Vagina (tissue), 2 donors: ENCODE measurements at places on chromosomes 4 and X. TPM values are rescaled to one million over a fixed set of nuclear protein-coding genes. Genes with fewer than 3 reads are reported as not detected.

DNA sequence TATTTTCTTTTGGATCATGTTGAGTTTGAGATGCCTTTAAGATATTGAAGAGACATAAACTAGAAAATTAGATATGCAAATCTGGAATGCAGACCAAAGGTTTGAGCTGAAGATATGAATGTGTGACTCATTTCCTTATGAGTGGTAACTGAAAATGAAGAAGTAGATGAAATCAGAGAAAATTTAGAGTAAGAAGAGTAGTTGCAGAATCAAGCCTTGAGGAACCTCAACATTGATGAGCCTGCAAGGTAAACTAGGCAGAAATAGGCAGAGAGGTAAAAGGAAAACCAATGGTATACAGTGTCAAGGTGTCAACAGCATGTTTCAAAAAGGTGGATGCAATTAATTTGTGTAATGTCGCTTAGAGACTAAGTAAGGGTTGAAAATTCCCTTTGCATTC is 142.8 kb downstream of the MOSPD2 start:
- H3K4me1 ChIP-seq: no peaks in the 10 kb centered on the region
- H3K36me3 ChIP-seq: no peaks in the 10 kb centered on the region
- DNase-seq: no peak
- no peak overlapping the region for H3K27ac ChIP-seq
- no peaks in the 10 kb centered on the region for H3K27me3 ChIP-seq

- DNase-seq: no peak
- peak overlapping the region; percentile 37 for H3K4me3 ChIP-seq
- no peaks in the 10 kb centered on the region for H3K36me3 ChIP-seq
- H3K4me1 ChIP-seq: peaks cover 12% of the 10 kb centered on the region
- no peak overlapping the region for H3K27ac ChIP-seq
Measured at GRCh38 chrX:135974279-135974856, 580 bp upstream of the MMGT1 start.

GRCh38 chr4:38243388-38244053 is 283.3 kb downstream of the PTTG2 start:
- no peak overlapping the region for H3K4me3 ChIP-seq
- no peak overlapping the region for H3K27ac ChIP-seq
- DNase-seq: no peak
- no peaks in the 10 kb centered on the region for H3K36me3 ChIP-seq

- H3K27me3 ChIP-seq: no peaks in the 10 kb centered on the region
- no peaks in the 10 kb centered on the region for H3K36me3 ChIP-seq
- no peak overlapping the region for H3K27ac ChIP-seq
- no peak for DNase-seq
Measured at GRCh38 chr4:134754301-134755019, 552.9 kb upstream of the PABPC4L start.

GRCh38 chrX:42273387-42273786 is 350.0 kb upstream of the CASK start:
- no peaks in the 10 kb centered on the region for H3K4me1 ChIP-seq
- no peaks in the 10 kb centered on the region for H3K27me3 ChIP-seq
- no peaks in the 10 kb centered on the region for H3K36me3 ChIP-seq
- DNase-seq: no peak
- H3K27ac ChIP-seq: no peak overlapping the region

GRCh38 chrX:101410461-101410860 is 2.4 kb downstream of the HNRNPH2 start:
- peaks cover 16% of the 10 kb centered on the region for H3K4me1 ChIP-seq
- no peak for DNase-seq
- H3K4me3 ChIP-seq: no peak overlapping the region
- no peaks in the 10 kb centered on the region for H3K27me3 ChIP-seq
- no peaks in the 10 kb centered on the region for H3K36me3 ChIP-seq

DNA sequence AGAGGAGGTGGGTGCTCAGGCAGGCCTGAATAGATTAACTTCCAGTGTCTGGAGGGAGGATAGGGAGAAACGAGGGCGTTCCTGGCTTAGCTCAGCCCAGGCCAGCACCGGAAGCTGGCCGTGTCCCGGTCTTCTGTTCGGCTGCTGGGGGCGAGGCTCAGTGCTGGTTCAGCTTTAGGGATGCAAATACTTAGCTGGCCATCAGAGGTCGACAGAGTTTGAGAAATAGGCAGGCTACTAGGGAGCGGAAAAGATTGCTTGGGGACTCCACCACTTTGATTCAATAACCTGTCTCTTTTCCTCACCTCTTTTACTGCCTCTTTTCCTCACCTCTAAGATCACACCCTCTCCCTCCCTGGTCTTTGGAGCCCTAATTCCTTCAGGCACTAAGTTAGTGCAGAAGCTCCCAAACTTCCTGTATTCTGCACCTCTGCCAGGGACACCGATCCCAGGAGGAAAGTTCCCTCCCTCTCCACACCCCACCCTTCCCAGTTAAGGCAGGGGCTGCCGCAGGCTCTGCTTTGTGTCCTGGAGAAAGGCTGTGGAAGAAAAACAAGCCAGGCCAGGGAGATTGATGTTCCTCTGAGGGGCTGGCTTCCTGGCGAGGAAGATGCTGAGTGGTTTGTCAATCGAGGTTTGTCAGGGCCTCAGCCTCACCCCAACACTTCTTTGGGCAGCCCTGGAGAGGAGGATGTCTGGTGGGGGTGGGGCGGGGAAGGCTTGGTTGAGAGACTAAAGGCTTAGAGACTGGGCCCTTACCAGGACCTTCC is 6.0 kb upstream of the EFNB1 start:
- H3K4me1 ChIP-seq: no peaks in the 10 kb centered on the region
- H3K36me3 ChIP-seq: no peaks in the 10 kb centered on the region
- H3K27me3 ChIP-seq: no peaks in the 10 kb centered on the region
- peak; percentile 85 for DNase-seq
- no peak overlapping the region for H3K27ac ChIP-seq

- H3K4me1 ChIP-seq: no peaks in the 10 kb centered on the region
- no peak overlapping the region for H3K27ac ChIP-seq
- no peak overlapping the region for H3K4me3 ChIP-seq
- H3K36me3 ChIP-seq: no peaks in the 10 kb centered on the region
Measured at GRCh38 chr4:36761607-36762006, 480.2 kb downstream of the DTHD1 start.

DNA sequence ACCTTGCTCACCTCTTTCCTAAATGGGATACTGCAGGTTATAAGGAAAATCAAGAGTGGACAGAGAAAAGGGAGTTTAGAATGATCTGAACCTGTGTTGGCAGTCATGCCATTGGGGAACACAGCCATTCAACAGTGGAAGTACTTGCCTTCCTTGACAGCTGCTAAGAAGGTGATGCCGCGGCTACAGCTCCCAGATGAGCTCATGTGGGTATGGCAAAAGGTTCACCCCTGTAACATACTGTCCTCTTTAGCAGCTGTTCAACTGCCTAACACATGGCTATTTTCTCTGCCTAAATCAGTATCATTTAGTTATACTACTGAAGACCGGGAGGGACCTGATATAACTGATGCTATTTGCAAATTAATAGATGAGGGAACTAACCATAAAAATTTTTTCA is 76.8 kb downstream of the DCHS2 start:
- H3K4me3 ChIP-seq: no peak overlapping the region
- H3K36me3 ChIP-seq: no peaks in the 10 kb centered on the region
- no peaks in the 10 kb centered on the region for H3K27me3 ChIP-seq
- no peak for DNase-seq
- no peak overlapping the region for H3K27ac ChIP-seq

GRCh38 chr4:154164931-154165839 is 326.4 kb downstream of the DCHS2 start:
- H3K27ac ChIP-seq: no peak overlapping the region
- H3K4me1 ChIP-seq: no peaks in the 10 kb centered on the region
- DNase-seq: no peak
- no peaks in the 10 kb centered on the region for H3K27me3 ChIP-seq

GRCh38 chr4:15774020-15774420 is 4.1 kb upstream of the CD38 start:
- no peak for DNase-seq
- H3K27ac ChIP-seq: no peak overlapping the region
- H3K4me3 ChIP-seq: no peak overlapping the region
- no peaks in the 10 kb centered on the region for H3K36me3 ChIP-seq

- no peaks in the 10 kb centered on the region for H3K36me3 ChIP-seq
- H3K27me3 ChIP-seq: no peaks in the 10 kb centered on the region
- H3K27ac ChIP-seq: no peak within 1 kb of the TSS
- no peak for DNase-seq
- H3K4me3 ChIP-seq: peak within 1 kb of the TSS; percentile 33
Measured at GRCh38 chrX:23334848-23335599, at the start of gene PTCHD1. TSS of gene PTCHD1 (plus strand) at chrX:23334849. CDS start at chrX:23334876, 27 bp downstream.

DNA sequence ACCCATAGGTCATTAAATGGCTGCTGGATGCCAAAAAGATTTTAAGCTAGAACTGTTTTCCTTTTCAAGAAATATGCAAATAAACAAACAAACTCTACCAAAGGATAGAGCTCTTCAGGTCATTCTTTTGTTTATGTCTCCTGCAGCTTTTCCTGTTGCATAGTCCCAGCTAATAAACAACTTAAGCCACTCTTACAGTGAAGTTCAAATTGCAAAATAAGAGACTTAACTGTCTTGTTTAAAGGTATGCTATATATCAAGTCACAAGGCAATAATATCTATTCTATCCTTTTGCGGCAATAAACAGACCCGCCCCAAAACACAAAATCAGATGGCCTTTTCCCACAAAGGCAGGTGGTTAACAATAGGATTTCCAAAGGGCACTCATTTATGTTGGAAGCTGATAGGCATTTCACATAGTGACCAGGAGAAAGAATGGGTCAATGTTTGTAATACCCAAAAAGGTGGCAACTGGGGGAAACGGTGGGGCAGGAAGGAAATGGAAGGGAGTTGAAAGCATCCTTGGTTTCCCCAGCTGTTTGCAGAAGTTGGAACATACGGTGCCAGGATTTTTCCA is 15.3 kb downstream of the HAND2 start:
- H3K36me3 ChIP-seq: no peaks in the 10 kb centered on the region
- H3K27ac ChIP-seq: no peak overlapping the region
- no peak for DNase-seq
- peaks cover 24% of the 10 kb centered on the region for H3K4me1 ChIP-seq
- no peaks in the 10 kb centered on the region for H3K27me3 ChIP-seq

- no peaks in the 10 kb centered on the region for H3K27me3 ChIP-seq
- H3K36me3 ChIP-seq: no peaks in the 10 kb centered on the region
- H3K4me1 ChIP-seq: peaks cover 53% of the 10 kb centered on the region
Measured at GRCh38 chr4:54063737-54064316, 578 bp downstream of the CHIC2 start.

DNA sequence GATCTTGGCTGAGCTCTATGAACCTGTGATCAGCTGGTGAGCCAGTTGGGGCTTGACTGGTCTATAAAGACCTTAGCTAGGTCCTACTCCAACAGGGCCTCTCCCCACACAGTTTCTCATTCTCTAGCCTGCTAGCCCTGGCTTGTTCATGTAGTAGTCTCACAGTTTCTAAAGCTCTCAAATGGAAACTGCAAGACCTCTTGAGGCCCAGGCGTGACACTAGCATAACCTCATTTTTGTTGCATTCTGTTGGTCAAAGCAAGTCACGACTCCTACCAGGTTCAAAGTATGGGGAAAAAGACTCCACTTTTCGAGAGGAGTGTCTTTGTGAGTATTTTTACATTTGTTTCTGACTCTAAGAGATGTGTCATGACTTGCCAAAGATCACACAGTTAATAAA is 50.9 kb downstream of the CEP44 start:
- H3K27ac ChIP-seq: no peak overlapping the region
- H3K36me3 ChIP-seq: no peaks in the 10 kb centered on the region
- H3K27me3 ChIP-seq: no peaks in the 10 kb centered on the region
- no peak overlapping the region for H3K4me3 ChIP-seq
- no peaks in the 10 kb centered on the region for H3K4me1 ChIP-seq
- DNase-seq: no peak

DNA sequence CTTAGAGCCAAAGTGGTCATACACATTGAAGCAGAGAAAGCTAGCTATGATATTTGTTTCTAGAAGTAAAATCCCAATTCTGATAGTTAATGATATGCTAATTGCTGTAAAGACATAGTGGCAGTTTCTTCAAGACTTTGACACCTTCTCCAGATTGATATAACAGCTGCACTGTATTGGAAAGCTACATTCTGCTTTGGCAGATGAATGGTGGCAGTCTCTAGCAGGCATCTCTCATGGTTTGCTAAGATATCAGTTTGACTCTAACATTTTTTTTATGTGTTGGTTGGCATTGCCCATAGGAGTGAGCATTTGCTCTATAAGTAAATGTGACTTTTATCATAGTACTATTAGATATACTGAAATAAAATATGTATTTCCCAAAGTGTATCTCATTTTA is 128.2 kb downstream of the AFF2 start:
- H3K27ac ChIP-seq: no peak overlapping the region
- no peaks in the 10 kb centered on the region for H3K27me3 ChIP-seq
- H3K36me3 ChIP-seq: no peaks in the 10 kb centered on the region
- DNase-seq: no peak

DNA sequence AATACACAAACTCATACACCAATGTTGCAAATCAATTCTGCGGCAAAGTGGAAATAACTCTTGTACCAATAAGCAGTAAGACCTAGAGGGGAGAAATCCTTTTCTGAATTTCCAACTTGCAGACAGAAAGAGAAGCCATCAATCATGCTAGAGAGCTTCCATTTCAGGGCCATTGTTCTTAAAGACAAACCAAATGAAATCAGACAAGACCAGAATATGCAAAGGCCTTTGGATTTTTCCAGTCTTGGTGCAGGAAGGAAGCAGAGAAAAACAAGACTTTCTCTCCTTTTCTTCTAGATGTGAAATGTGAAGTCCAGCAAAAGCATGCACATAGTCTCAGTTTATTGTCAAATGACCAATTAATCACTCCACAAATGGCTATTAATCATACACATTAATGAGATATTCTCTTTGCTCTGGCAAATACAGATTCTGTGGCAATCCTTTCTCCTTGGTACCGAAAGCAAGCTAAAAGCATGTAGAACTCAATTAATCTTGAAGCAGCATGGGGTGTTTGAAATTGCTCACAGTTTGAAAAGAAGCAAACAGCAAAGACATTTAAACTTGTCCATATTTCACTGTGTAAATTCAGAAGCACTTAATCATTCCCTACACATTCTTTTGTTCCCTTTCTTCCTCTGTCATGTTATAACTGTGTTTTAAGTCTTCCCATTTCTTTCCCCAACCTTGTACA is 466.1 kb downstream of the GPAT3 start:
- no peak overlapping the region for H3K27ac ChIP-seq
- no peaks in the 10 kb centered on the region for H3K27me3 ChIP-seq
- H3K4me1 ChIP-seq: no peaks in the 10 kb centered on the region
- no peaks in the 10 kb centered on the region for H3K36me3 ChIP-seq
- DNase-seq: no peak

GRCh38 chr4:166290426-166290825 is 417.4 kb downstream of the TLL1 start:
- H3K27ac ChIP-seq: no peak overlapping the region
- H3K4me3 ChIP-seq: no peak overlapping the region
- no peaks in the 10 kb centered on the region for H3K4me1 ChIP-seq
- no peaks in the 10 kb centered on the region for H3K36me3 ChIP-seq
- DNase-seq: no peak
- H3K27me3 ChIP-seq: no peaks in the 10 kb centered on the region

GLOD5 gene
- total RNA-seq: not detected

EFHC2 gene
- 3.2 TPM for total RNA-seq

TEX13D gene
- total RNA-seq: not detected

KLHL5 gene
- total RNA-seq: 27.0 TPM
